Gastrocnemius medialis (tissue), 4 donors: ENCODE measurements at places on chromosomes 5 and 9.

DNA sequence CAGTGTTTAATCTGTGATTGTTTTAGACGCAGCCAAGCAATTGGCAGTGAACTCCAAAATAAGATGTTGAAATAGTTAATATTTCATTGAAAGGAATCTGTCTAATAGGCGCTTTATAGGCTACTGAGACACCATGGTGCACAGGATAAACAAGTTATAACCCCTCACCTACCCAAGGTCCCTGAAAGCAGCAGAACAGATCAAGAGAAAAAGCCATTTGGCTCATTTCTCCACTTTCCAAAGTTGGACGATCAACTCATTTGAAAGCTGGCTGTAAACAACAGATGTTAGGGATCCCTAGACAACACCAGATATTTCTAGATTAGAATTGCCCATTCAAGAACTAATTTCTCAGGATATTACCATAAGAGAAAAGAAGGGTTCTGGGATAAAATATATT, 4.9 kb downstream of the PUM3 start:
- no peak for DNase-seq

GRCh38 chr9:2469681-2470221, 151.8 kb upstream of the VLDLR start:
- no peak for DNase-seq

- no peak for DNase-seq
Measured at GRCh38 chr9:122056484-122056883, 36.6 kb downstream of the TTLL11 start.

DNA sequence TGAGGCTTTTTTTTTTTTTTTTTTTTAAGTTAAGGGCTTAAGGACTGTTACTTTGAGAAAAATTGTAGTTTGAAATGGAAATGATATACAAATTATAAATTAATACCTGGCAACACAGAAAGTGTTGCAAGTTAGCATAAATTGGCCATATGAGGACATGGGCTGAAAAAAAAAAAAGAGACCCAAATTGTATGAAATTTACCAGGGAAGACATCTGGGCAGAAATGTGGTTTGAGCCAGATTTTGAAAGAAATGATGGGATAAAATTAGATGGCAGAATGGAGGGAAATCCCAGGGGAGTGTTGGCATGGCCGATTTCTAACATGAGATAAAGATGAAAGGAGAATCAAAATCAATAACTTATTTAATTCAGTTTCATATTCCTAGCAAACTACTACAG, 472.1 kb downstream of the CTNND2 start:
- no peak for DNase-seq

GRCh38 chr5:134236318-134236717, 10.4 kb upstream of the PPP2CA start:
- DNase-seq: no peak

DNA sequence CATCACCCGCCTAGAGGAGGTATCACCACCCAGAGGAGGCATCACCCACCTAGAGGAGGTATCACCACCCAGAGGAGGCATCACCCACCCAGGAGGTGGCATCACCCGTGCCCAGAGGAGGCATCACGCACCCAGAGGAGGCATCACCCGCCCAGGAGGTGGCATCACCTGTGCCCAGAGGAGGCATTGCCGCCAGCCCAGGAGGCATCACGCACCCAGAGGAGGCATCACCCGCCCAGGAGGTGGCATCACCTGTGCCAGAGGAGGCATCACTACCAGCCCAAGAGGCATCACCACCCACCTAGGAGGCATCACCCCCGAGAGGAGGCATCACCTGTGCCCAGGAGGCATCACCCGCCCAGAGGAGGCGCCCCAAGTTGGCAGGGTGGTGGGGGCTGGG, 2.6 kb downstream of the NOTCH1 start:
- DNase-seq: no peak

DNA sequence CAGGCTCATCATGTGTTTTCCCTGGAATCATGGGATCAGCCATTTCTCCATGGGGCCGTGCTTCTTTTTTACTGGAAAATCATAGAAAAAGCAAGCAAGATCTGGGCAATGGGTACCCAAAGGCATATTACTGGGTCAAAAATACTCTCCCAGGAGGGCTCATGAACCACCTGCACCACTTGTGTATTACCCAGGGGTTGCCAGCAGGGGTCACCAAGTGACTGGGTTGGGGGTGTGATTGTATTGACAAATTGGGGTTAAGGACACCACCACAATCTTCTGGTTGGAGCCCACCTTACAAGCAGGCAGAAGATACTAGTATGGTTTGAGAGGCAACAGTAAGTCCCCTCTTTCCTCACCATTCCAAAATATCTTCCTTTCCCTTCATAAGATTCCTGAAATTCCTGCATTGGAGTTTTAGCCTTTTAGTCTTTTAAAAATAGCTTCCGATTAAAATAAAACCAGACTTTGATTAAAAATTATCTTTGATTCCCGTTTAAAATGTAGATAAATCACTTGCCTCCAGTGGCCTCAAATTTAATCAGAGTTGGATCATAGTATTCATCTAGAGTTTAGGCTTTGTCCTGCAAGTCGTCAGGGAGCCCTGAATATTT, 603.3 kb downstream of the KIF4B start:
- DNase-seq: no peak

DNA sequence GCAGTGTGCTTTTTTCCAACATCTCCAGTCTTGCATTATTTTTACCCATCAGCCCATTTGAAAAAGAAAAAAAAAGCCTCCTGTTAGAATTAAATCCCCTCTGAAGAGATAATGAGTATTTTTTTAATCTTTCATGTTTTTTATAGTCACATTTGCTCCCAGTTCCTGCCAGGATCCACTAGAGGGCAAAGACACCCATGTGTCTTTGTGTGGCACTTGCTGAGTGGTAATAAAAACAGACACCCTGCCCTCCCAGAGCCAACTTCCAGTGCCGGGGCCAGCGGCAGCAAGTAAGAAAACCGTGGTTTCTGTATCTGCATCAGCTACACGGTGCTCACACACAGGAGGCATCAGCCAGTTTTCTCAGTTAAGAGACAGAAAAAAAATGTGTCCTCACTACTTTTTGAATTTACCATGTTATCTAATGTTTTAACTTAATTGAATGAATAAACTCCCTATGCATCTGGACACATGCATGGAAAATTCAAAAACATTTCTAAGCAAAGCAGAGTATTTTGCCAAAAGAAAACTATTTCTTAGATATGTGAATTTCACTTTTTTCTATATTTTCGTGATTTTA, 70.2 kb upstream of the PLEKHG4B start:
- DNase-seq: no peak

GRCh38 chr9:80841888-80842287, 847.5 kb downstream of the TLE1 start:
- DNase-seq: no peak

DNA sequence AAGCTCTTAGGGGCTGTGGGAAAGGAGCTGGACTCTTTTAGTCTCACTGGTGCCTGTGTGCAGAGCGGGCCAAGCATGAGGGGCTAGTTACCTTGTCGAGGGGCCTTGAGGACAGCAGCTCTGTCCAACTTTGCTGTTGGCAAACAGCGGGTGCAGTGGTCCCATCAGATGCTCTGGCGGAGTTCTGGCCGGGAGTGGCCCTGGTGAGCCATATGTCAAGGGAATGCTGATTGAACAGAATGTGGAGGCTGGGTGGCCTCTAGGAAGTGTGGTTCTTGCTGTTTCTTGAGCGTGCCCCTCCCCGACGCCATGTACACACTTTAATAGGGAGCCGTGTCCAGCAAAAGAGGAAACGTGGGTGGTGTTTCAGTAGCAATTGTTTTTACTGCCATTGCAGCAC, 3.6 kb upstream of the ADAMTS2 start:
- DNase-seq: no peak

GRCh38 chr5:28691526-28691925, 1653.1 kb upstream of the CDH9 start:
- DNase-seq: no peak

- no peak for DNase-seq
Measured at GRCh38 chr9:13397220-13397619, 117.7 kb upstream of the MPDZ start.

GRCh38 chr5:143898916-143899591, 87.1 kb downstream of the HMHB1 start:
- no peak for DNase-seq

GRCh38 chr5:158637039-158637438, 462.7 kb downstream of the EBF1 start:
- DNase-seq: no peak

DNA sequence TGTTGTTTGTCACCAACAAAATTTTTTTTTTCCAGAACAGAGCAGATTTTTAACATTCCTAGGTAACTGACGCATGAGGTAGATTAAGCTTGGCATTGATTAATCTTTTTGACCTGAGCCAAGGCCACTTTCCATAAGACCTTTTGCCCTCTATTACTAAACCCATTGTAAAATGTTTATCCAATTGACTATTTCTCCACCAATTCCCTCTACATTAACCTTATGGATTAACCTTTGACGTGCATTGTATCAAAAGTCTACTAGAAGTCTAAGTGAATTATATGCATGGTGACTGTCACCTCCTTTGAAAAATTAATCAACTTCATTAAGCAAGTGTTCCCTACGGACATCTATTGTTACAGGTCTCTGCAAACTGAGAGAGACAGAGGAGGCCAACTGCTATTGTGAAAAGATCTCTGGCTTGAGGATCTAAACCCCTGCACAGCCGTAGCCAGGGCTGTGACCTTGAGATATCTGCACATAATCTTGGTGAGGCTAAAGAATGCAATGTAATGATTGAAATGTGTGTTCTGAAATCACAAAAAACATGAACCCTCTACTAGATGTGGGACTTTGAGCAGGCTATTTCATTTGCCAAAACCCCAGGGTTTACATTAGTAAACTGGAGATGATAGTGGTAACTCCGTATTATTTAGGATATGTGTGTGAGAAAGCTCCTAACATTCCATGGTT, 632.2 kb downstream of the TLR4 start:
- DNase-seq: no peak

GRCh38 chr9:132644251-132644650, 25.5 kb downstream of the DDX31 start:
- no peak for DNase-seq

DNA sequence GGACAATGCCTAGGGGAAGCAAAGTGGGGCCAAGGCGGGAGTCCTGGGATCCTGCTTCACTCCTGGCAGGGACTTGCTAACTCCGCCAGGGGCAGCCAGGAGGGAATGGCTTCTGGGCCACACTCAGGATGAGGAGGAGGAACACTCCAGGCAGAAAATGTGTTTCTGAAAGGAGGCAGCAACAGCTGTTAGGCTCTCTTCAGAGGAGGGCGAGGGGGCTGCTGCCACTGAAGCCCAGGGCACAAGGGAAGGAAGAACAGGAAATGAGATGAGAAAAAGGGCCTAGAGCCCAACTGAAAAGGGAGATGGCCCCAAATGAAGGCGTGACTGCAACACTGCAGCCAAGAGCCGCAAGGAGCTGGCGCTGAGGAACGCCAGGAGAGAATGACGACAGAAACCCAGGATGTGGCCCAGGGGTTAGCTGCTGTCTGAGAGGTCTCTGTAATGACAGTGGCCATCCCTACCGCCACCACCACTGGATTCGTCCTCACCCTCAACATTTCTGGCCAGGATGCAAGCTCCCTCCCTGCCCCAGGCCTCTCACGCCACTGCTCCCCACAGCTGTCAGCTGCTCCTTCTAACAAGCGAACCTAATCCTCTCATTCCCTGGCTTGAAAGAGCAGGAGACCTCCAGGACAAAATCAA, 15.8 kb downstream of the PSMB7 start:
- DNase-seq: peak; percentile 43

DNA sequence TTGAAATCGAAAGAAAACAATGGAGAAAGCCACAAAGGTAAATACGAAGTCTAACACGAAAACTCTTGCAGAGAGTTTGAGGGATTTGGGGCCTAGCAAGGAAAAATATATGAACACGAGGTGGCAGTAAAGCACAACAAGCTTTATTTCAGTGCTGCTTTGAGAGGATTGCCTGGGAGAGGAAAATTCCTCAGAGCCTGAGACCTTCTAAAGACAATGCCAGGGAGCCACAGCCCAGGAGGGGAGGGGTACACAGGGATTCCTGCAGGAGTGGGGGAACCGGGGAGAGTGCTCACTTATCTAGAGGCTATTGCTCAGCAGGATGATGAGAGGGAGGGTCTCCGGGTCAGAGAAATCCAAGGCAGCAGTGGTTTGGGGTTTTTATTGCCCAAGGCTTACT, 134.9 kb upstream of the ADCY2 start:
- no peak for DNase-seq

GRCh38 chr9:18007621-18008020, 428.8 kb downstream of the SH3GL2 start:
- DNase-seq: no peak

GRCh38 chr9:119781886-119782285, 412.7 kb upstream of the BRINP1 start:
- no peak for DNase-seq

DNA sequence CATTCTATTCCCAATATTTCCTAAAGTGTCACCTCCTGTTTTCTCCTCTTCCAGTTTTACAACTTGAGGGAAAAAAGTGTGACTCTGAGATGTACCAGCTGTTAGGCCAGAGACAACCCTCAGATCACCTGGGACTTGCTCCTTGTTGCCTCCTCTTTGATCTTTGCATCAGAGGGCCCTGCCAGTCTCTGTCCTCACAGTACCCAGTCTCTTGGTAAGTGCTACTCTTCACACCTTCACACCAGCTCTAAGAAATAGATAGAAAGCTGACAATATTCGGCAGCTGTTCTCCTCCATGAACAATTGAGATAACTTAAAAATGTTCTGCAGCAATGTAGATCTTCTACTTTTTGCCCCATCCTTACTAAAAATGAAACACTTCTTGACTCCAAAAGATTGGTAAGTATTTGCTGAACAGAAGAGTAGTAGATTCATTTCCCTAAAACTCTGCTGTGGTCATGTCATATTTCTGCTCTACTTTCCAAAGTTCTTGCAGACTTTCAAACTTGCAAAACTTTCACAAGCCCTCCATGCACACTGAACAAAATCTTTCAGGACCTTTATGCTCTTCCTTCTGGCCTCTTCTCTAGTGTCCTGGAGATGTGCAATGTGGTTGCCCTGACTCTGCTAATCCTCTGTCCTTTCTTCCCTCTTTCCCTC, 188.6 kb downstream of the SNX18 start:
- DNase-seq: no peak

DNA sequence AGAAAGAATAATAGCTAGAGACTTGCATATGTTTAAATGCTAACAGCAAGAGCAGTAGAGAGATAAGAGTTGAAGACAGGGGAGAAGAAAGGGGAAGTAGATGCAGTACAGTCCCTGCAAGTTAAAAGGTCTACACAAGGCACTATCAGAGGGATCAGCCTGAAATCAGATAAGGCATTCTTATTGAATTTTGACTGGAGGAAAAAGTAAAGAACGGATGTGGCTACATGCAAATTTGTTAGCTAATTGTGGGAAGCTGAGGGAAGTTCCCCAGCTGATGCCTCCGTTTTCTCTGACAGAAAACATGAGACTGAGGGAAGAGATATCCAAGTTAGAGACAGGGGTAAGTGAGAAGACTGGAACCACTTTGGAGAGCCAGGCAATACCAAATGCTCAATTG, 12.9 kb upstream of the RHOBTB3 start:
- DNase-seq: no peak

DNA sequence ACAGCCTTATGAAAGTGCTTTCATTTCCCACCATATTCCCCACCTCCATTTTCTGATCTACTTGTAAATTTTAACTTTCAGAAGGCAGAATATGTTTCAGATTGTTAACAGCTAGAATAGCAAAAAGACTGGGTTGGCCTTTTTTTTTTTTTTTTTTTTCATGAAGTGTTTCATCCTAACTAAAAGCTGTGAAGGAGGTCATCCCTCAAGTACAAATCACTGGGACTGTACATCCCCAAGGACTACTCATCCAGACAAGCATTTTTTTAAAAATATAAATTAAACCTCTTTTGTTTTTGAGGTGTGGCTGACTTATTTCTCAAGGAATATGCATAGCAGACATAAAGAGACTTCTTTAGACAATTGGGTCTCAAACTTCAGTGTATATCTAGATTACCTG, 542.1 kb upstream of the TUSC1 start:
- no peak for DNase-seq

GRCh38 chr5:9505225-9505624, 40.6 kb downstream of the SEMA5A start:
- no peak for DNase-seq
